ENCODE measurements at places on chromosomes 3 and 15.

- DNase-seq = no peak
Observed at GRCh38 chr3:86788371-86788770, 202.6 kb downstream of the VGLL3 start.

DNA sequence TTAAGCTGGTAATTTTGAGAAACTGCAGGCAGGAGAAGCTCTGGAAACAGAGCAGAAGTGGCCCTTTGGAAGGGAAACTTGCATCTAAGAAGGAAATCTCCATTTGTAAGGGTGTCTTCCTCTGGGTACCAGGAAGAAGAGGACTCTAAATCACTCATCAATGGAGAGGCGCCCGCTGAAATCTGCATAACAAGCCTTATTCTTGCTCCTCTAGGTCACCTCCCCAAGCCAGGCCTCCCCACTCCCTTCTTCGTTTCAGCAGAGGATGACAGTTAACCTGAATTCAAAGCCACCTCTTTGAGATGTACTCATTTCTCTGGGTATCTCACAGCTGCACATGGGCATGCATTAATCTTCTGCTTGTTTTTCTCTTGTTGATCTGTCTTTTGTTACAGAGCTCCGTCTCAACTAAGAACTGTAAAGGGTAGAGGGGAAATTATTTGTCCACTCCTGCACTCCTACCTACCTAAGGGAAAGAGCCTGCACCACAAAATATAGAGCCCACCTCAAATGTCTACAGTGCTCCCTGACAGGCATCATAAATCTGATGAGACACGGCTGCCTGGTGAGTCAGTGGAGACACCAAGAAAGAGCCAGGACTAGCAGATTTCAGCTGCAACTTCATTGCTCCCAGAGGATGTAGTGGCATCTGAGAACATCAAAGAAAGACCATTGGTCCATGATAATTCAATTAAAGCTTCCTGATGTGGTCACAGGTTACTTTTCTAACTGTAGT lies 51.5 kb downstream of the GABRB3 start:
- peak; percentile 71 for DNase-seq

DNA sequence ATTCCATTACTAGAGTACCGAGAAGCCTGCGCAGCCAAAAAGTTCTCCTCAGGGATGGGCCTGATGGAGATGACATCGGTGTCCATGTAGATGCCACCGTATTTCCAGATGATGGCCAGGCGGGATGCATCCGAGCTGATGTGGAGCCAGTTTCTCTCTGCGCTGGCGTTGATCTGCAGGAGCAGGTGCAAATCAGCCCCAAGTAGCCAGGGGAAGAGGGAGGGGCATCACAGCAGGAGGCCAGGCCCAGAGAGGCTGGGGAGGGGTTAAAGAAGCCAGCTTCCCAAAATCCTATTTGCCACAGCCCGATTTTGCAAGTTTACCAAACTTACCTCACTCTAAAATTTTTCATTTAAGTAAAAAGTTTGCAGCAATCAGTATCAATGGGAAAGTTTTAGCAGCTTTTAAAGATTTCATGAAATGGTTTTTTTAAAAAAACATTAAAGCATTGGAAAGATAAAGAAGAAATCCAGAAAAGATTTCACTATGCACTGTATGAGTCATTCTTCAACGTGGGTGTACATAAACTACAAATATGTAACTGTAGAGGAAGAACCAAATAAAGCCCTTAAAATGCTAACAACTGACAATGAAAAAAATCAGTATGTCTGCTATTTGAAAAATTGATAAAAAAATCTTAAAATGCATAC lies 7.4 kb downstream of the A4GNT start:
- DNase-seq = no peak

DNA sequence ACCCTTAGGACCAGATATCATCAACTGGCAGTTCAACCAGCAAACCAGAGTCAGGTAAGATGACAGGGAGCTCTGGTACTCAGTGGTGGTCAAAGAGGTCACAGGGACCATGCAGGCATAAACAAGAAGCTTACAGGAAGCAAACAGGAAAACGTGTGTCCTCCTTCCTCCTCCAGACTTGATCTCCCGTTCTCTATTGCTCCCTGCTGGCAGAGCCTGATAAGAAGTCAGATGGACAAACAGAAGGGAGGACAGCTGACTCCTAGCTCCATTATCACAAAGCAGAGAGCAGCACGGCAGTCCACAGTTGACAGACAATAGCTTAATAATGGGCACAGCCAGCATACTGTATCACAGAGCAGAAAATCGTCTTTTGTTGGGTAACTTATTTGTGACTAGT lies 156.5 kb upstream of the SLC2A2 start:
- DNase-seq = no peak

DNA sequence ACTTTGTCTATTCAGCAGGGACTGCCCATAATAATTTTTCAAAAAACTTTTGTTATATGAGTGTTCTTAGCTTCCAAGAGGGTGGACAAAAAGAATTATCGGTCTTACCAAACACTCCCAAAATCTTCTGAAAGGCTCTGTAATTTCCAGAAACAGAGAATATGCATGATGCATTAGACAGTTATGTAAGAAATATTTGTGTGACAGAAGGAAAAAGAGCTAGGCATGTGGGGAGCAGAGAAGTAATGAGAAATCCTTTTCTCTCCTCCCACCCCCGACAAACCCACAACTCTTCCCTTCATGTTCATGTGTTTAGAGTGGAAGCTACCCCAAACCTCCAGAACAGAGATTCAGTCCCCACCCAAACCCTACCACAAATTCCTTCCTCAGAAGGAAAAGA lies 86.8 kb downstream of the MYO5A start:
- DNase-seq = no peak

DNA sequence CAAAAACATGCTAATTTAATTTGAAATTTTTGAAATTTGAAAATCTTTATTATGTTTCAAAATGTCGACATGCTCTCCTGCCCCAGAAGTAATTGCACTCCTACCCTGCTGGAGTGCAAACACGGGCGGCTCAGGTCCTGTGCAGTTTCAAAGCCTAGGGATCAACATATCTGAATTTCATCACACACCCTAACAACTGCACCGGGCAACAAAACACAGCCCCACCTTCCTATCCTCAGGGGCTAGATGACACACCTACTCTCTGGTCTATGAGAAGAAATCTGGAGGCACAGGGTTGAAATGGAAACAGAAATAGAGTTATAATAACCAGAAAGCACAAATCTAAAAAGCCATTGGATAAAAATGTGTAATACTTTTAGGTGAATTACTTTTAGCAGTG lies 61.4 kb downstream of the BFSP2 start:
- DNase-seq = no peak

GRCh38 chr3:123449102-123449996 lies 459 bp upstream of the ADCY5 start:
- DNase-seq = peak; percentile 65

- DNase-seq = no peak
Observed at GRCh38 chr3:139122612-139123011, 77.9 kb upstream of the PRR23C start.

- DNase-seq = no peak
Observed at GRCh38 chr15:31516440-31516839, 189.8 kb downstream of the KLF13 start.

GRCh38 chr15:42037656-42038055 lies 16.8 kb upstream of the PLA2G4E start:
- no peak for DNase-seq

- no peak for DNase-seq
Observed at GRCh38 chr15:63605816-63606215, 8.6 kb downstream of the FBXL22 start.

DNA sequence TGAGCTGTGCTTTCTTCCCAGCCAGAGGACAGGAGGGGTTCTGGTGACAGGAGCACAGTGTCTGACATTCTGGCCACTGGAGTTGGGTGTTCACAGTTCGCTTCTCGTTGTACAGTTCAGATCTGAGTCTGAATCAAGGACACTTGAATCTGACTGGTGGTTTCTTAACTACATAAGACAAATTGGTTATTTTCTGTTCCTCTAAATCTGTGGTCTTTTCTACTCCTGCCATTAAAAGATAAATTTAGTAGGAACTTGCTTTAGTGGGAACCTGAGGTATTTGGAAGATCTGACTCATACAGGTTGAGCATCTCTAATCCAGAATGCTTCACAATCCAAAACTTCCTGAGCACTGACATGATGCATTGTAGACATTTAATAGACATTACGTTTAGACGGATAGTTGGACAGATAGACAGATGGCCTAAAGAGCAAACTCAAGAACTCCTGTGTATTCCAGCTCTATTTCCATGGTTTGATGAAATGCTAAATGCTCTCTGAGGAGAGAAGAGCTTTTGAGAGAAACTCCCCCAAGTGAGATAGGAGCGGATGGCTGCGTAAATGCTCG lies 71.0 kb downstream of the CCK start:
- no peak for DNase-seq

- DNase-seq = no peak
Observed at GRCh38 chr3:149534671-149535332, 60.3 kb downstream of the TM4SF4 start.

DNA sequence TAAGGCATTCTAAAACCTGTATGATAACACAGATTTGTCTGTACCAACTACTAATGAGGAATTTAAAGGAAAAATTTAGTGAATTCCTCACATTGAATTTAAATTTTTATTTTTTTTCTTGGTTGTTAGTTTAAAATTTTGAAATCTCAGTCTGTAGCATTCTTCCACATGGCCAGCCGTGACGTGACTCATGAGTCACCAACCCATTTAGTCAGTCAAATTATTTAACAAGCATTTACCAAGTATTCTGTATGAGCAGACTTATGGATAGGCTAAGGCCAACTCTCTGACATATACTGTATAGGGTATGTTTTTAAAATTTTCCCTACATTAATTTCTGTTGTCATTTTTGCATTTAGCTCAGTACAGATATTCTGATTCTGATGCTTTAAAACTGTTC lies 112.9 kb downstream of the CNTN4 start:
- DNase-seq = no peak

GRCh38 chr3:111864821-111865656 lies 6.0 kb downstream of the PHLDB2 start:
- no peak for DNase-seq

DNA sequence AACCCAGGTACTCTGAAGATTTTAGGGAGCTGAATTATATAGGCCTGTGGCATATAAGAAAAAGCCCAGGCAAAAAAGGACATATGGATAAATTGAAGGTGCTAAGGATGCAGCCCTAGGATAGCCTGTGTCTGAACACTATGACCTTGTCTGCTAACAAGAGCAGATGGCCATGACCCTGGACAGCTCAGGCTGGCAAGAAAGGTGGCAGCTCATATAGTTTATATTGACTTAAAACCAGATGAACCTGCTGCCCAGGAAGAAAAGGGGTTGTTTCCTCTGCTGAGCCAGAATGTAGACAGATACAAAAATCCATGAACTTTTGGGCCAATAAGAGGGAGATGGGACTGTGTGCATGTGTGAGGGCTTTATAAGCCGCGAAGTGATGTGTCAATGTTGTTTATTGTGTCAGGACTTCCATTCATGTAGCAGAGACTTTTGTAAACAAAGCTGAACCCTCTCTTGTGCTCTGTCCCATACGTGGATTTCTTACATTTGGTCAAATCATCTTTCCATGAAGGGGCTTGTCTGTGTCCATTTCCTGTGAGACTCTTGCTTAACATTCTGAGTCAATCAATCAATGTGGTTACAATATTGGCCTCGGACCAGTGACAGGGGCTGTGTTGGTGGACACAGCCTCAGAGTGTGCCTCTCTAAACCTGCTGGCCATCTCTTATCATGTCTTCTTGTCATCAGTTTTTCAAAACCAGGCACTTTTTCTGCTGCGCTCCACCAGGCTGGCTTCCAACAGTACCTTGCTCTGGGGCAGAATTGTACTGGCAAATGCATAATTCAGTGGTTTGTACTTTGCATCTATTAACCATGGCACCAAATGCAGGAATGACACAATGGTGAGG lies 321.2 kb downstream of the WDR72 start:
- DNase-seq = no peak

DNA sequence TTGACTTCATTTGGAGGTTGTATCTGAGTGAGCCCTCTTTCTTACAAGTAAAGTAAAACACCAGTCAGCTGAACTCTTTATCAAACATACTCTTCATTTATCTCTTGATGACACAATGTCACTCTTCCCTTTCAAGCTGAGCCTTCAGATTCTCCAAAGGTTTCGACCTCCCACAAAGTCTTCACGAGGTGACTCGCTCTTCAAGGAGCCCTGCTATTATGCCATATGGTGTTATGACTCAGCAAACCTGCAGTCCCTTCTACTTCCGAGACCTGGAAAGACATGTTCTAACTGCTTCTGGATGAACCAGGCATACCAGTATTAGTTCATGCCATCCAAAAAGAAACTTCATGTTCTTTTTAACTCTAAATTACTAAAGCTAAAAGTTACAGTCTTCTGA lies 23.1 kb downstream of the AADAC start:
- no peak for DNase-seq

GRCh38 chr15:53974813-53975212 lies 3.4 kb upstream of the UNC13C start:
- DNase-seq = no peak

GRCh38 chr3:52130966-52131622 lies 23.1 kb downstream of the POC1A start:
- no peak for DNase-seq

DNA sequence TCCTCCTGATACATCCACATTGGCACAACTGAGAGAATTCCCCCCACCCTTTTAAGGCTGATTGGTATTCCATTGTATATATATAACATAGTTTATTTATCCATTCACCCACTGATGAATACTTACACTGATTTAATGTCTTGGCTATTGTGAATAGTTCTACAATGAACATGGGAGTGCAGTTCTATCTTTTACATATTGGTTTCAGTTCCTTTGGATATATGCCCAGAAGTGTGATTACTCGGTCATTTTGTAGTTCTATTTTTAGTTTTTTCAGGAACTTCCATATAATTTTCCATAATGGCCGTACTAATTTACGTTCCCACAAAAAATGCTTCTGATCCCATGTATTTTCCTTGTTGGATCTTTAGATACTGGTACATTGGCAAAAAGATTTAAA lies 135.3 kb downstream of the FMN1 start:
- no peak for DNase-seq

GRCh38 chr15:89019436-89019835 lies 68.8 kb upstream of the ABHD2 start:
- peak; percentile 10 for DNase-seq

GRCh38 chr3:148914936-148915690 lies 50.0 kb downstream of the CPA3 start:
- DNase-seq = no peak

DNA sequence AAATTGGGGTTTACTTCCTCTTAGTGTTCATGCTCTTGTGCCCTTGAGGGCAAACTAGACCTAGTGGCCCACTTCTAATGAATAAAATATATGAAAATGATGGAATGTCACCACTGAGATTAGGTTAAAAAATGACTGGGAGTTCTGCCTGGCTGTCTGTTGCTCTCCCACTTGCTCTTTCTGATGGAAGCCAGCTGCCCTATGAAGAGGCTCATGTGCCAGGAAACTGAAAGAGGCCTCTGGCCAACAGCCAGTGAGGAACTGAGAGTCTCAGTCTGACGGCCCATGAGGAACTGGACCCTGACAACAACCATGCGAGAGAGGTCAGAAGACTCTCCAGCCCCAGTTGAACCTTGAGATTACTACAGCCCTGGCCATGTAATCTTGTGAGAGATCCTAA lies 107.1 kb upstream of the FHIT start:
- DNase-seq = no peak

- no peak for DNase-seq
Observed at GRCh38 chr3:195268576-195269309, 2.2 kb downstream of the XXYLT1 start.

- DNase-seq = no peak
Observed at GRCh38 chr3:25916321-25916720, 126.4 kb downstream of the OXSM start.

- no peak for DNase-seq
Observed at GRCh38 chr3:42078677-42079076, 12.5 kb upstream of the TRAK1 start.

All from HAP-1 (cell line).